ENCODE measurements at places on chromosomes 2 and 18.

GRCh38 chr2:231138699-231139098, 13.9 kb upstream of the HTR2B start:
- DNase-seq = no peak

DNA sequence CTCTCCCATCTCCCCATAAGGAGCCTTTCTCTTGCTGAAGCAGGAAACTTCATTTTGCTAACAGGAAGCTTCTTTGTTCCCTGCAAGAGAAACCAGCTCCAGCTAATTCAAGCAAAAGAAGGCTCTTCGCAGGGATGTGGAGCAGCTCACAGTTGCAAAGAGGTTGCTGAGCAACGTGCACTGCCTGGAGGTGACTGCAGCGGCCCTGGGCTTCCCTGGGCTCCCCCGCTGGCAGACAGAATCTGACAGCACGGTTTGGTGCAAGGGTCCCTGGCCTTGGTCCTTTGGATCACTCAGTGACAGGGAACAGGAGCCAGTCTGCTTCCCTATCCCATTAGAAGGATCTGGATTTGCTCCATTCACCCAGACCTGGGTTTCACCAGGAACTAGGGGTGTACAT, 25.8 kb downstream of the GPR55 start:
- no peak for DNase-seq

GRCh38 chr2:37287966-37288365, 36.7 kb downstream of the PRKD3 start:
- no peak for DNase-seq

- no peak for DNase-seq
These were observed 2.9 kb downstream of the MXD1 start for GRCh38 chr2:69917852-69918251.

- DNase-seq = no peak
These were observed 61.8 kb downstream of the SEMA4F start for GRCh38 chr2:74715880-74716279.

- no peak for DNase-seq
These were observed 146.3 kb upstream of the ZC3H15 start for GRCh38 chr2:186339716-186340115.

Data from activated T-cell treated with anti-CD3 and anti-CD28 coated beads for 48 hours (primary cell).